GM12878 (cell line): ENCODE measurements at places on chromosomes 3 and 15. TPM values are rescaled to one million over a fixed set of nuclear protein-coding genes. Genes with fewer than 3 reads are reported as not detected.

- no peak for DNase-seq
Observed at GRCh38 chr3:46998121-46998851, 18.8 kb downstream of the NBEAL2 start.

DNA sequence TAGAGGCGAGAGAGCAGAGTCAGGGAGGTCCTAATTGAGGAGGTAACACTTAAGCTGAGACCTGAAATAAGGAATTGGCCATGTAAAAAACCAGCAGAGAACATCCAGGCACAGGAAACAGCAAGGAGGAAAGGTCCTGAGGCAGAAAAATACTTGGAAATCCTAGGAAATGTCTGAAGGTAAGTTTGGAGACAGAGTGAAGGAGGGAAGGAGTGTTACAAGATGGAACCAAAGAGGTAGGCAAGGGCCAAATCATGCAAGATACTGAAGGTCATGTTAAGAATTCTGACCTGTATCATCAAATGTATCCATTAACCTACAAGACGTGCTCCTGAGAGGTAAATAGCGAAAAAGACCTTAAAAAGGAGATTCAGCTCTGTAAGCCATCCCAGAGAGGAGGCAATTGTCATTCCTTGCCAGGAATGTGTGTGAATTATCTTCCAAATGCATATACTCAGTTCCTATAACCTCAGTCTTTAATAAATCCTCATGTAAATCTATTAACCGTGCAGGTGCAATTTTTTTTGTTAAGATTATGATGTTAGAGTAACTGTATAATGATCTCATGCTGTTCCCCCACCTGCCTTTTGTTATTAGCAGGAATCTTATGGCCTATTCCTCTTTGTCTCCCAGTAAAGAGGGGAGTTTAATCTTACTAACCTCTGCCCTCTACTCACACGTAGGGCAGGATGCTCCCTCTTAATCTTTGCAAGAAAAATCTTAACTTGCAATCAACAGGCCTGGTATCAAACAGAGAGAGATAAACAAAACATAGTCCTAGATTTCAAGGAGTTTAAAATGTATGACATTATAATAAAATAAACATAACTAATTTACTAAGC is 166.9 kb downstream of the ULK4 start:
- no peak for DNase-seq

- DNase-seq, result no peak
Observed at GRCh38 chr3:152976239-152976638, 141.3 kb downstream of the P2RY1 start.

- DNase-seq, result no peak
Observed at GRCh38 chr3:143068059-143068458, 51.5 kb upstream of the CHST2 start.

- DNase-seq, result no peak
Observed at GRCh38 chr3:10524270-10524669, 18.9 kb upstream of the ATP2B2 start.

DNA sequence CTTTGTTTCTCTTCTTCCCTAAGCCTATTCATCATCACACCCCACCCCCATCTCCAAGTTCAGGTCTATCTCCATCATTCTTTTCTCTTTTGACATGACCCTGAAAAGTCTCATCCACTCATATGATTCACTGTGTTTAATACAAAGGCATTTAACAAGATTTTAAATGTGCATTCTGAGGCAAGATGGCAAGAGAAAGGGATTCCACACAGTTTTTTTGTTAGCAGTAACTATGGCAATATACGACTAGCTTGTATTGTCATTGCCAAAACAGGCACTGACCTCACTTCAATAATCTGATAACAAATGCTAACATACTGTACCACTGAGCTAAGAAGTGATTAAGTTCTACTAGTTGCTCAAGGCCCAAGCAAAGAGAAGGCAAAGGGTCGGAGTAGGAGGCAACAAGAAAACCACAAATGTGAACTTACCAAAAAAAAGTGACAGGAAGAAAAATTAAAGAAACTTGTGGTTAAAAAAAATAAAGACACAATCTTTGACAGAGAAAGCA is 53.2 kb downstream of the FBN1 start:
- no peak for DNase-seq

GRCh38 chr15:53984221-53984620 is 6.0 kb downstream of the UNC13C start:
- no peak for DNase-seq

The OXTR gene
- total RNA-seq, result 3.9 and 5.0 TPM in 2 replicates

The TOMM70 gene
- 46.2 and 46.6 TPM in 2 replicates for total RNA-seq

The STARD9 gene
- 8.4 and 11.5 TPM in 2 replicates for total RNA-seq

The CYP11A1 gene
- 0.29 and 0.69 TPM in 2 replicates for total RNA-seq

The ARIH2 gene
- total RNA-seq, result 58.7 and 61.8 TPM in 2 replicates

The GNB4 gene
- 2.4 and 3.1 TPM in 2 replicates for total RNA-seq
